ENCODE measurements at places on chromosomes 16 and 17.
A peak's percentile ranks its signal among the peaks of the same experiment; 100 is the strongest.

- DNase-seq: no peak
Measured at GRCh38 chr17:47225436-47225858, 16.3 kb downstream of the MYL4 start.

DNA sequence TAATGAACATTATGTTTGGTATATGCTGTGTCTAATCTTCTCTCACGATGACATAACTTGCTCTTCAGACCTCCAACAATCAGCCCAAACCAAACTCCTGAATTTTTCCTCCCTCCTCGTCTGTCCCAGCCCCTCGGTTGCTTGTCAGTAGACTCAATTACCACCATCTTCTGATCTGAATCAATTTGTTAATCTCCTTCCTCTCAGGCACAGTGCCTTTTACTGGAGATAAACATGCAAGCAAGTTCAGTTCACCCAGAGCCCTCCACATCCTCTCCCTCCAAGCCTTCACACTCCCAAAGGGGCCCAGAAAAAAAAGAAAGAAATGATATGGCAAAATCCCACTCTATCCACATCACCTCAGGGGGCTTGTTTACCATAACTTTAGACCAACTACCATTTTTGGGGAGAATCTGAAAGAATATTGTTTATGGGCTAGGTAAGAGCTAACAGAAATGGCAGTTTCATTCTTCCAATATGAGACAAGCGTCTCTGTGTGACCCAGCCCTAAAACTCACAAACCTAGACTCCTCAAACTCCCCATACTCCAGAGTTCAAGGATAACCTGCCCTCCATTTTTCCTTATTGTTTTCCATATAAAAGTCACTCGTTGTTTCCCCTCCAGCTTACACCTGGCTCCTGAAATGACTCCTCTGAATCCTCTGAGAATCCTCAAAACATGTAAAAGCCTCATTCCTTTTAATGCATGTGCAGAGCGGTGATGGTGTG, 1.5 kb downstream of the TEX2 start:
- no peak for DNase-seq

GRCh38 chr16:47019568-47019967, 46.1 kb upstream of the DNAJA2 start:
- DNase-seq: no peak

- no peak for DNase-seq
Measured at GRCh38 chr17:47693731-47694580, at the start of gene TBKBP1. TBKBP1 (plus strand) TSS chr17:47694161; CDS start chr17:47696113, 1,952 bp downstream.

- DNase-seq: no peak
Measured at GRCh38 chr17:45841883-45842525, 2.7 kb upstream of the SPPL2C start.

- no peak for DNase-seq
Measured at GRCh38 chr16:9904526-9904925, 277.7 kb downstream of the GRIN2A start.

GRCh38 chr16:15055141-15056053, 477 bp downstream of the NTAN1 start:
- DNase-seq: no peak

GRCh38 chr17:10050597-10051101, 145.6 kb upstream of the RCVRN start:
- no peak for DNase-seq

DNA sequence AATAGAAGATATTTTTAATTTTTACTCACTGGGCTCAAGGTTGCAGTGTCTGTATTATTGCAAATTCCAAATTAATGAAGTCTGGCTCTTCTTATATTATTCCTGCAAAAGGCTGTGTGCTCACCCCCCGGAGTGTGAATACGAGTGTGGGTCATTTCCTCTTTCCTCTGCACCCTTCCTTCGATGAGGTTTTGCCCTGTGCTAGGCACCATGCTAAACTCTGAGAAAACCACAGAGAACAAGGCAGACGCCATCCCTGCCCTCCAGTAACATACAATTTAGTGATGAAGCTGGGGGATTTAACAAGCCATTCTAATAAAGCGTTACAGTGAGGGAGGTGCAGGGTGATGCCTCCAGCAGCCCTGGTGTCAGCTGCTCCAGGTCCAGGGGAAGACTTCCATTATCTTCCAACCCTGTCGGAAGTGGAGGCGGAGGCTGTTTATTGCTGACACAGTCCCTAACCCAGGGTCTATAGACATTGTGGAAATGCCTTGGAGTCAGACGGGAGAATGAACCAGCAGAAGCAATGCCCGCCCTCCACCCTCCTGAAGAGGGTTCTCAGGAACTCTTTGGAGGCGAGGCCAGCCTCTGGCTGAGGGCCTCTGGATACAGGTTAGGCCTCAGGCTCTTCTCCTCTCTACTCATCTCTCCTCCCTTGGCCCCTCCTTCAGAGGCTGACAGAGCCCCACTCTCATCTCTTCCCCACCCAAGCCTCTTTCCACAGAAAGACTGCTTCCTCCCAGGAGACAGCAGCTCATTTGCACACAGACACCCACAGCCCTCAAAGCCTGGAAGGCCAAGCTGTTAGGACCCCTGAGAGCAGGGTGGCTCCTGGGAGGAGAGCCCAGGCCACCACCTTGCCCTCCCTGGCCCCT, 2.0 kb upstream of the ACE start:
- DNase-seq: no peak

DNA sequence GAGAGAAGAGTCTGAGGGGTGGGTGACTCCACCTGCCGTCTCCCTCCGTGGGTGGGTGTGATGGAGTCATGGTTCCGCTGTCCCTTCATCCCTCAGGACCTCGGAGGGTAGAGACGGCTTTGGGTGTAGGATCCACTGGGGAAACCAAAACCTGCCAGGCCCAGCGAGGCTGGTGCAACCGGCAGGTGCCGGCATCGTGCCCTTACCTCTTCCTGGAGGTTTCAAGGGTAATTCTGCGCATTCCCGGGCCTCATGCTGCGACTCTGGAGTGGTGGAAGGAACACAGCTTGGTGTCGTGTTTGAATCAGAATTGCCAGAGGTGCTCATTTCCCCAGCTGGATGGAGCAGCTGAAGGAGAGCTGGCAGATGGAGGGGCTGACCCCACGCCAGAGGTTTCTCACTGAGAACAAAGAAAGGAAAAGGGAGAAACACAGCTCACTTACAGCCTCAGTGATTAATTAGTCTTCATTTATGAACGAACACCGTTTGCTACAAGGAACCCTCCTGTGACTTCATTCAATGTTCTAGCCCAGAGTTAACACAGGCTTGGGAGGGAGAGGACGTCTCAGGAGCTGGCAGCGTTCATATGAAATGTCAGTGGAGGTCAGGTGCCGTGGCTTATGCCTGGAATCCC, 16.3 kb upstream of the ATP2A3 start:
- no peak for DNase-seq

GRCh38 chr17:14310101-14310500, 9.2 kb downstream of the HS3ST3B1 start:
- no peak for DNase-seq

DNA sequence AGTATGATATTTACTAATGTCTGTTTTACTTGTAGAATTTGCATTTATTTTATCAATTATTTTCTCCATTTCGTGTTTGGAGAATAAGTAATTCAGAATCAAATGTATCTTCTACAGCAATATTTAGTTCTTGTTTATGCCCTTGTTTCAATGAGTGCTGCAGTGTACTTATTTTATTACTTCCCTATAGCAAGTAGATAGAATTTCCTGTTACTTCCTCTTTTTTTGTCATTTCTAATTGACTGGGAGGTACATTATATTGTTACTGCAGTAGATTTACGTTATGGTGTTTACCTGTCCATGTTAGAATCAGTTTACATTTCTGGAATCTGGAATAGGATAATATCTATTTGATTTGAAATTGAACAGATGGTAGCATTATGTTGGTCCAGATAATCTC, 71.2 kb downstream of the OMG start:
- DNase-seq: no peak

DNA sequence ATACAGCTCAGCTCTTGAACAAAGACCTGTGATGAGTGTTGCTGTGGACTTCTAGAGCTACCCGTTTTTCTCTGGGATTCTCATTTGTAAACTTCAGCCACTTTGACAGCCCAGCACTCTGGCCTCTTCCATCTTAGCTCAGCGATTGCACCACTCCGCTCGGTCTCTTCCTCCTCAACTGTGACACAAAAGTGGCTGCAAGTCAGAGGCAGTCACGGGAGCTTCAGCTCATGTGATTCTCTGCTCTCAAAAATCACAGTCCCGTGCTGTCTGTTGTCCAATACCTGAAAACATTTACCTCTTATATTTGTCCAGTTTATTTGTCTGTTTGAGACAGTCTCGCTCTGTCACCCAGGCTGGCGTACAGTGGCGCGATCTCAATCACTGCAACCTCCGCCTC, 75.7 kb upstream of the DNAH17 start:
- DNase-seq: no peak

- no peak for DNase-seq
Measured at GRCh38 chr16:71289732-71290062, 495 bp upstream of the CMTR2 start.

GRCh38 chr17:43171586-43172487, 823 bp downstream of the NBR1 start:
- DNase-seq: no peak

GRCh38 chr17:35543856-35544255, 6.4 kb upstream of the SLFN12L start:
- DNase-seq: no peak

GRCh38 chr16:68768175-68768574, 31.1 kb downstream of the CDH1 start:
- DNase-seq: no peak

GRCh38 chr16:29820730-29821642, 724 bp downstream of the MVP start:
- DNase-seq: no peak

GRCh38 chr17:37671028-37671823, 28.0 kb upstream of the DDX52 start:
- no peak for DNase-seq

DNA sequence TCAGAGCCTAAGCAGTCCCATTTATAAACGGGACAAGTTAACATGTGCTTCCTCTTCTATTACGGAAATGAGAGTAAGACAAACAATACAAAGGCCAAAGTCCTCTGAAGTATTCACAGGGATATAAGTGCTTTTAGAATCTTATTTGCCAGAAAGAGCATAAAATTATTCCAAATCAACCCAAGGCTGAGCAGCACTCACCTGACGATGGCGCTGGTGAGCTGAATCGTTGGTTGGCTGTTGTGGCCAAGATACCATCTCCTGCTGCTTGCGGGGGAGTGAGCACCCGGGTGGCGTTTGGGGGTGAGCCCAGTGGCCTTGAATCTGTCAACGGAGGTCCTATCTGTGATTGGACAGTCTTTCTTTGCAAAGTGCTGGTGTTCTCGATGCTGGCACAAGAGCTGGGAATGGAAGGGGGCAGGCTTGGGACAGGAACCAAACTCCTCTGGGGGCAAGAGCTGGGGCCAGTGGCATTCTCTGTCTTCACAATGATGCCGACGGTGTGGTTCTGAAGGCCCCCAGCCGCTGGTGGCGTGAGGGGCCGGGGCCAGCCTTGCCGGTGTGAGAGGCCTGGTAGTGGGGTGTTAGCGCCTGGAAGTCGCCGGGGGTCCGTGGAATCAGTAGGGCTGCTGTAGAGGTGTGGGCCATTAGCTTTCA, 9.5 kb upstream of the DHRS13 start:
- no peak for DNase-seq

- DNase-seq: no peak
Measured at GRCh38 chr17:17480593-17481148, 3.9 kb downstream of the MED9 start.

DNA sequence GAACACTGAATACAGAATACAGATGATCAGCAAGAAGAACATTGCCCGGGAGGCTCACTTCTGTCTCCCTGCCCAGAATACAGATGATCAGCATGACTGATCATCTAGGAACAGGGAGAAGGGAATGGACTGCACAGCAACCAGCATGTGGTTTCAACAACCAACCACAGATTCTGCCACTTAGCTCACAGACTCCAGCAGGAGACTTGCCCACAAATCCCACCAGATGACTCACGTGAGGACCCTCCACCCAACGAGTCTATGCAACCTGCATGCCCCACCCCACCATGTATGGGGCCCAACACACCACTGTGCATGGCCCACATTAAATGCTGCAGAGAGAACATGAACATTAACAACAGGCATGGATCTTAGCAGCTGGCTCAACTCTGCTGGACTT, 36.1 kb upstream of the ALOX12 start:
- DNase-seq: no peak

DNA sequence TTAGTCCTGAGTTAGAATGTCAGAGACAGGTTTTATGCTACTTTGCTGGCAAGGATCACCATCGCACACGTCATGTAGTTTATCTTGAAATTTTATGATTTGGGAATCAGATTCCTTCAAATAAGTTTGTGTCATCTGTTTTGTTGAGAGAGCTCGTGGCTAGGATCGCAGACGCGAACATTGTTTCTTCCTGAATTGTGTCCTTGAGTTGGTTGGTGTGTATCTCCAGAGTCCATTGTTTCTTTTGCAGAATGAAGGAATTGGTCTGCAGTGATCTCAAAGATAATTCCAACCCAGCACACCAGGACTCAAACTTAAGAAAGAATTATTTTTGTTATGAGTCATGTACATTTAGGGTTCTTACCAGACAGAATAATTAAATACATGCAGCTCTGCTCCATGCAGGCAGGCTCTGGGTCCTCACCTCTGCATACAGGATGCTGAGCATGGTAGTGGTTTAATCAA, 51.6 kb downstream of the PRKCA start:
- no peak for DNase-seq

DNA sequence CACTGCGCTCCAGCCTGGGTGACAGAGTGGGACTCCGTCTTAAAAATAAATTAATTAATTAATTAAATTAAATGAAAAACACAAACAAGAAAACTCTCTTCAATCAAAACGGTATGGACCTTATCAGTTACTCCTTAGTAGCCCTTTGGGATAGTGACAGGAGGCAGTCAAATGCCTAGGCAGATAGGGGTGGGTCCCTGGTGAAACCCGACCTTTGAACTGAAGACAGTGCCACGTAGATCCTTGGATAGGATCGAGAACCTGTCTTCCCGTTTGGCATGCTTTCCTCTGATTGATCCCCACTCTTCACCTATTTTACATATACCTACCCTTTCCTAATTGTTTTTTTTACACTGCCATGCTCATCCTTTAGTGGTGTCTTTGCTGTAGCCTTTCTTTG, 22.2 kb upstream of the DHRS7B start:
- no peak for DNase-seq

GRCh38 chr17:42422958-42423712, at the start of gene CAVIN1:
CAVIN1 (minus strand) TSS chr17:42423256; CDS start chr17:42423097, 159 bp downstream.
- peak; percentile 49 for DNase-seq

GRCh38 chr16:67419931-67420330, 3.7 kb upstream of the ZDHHC1 start:
- no peak for DNase-seq

GRCh38 chr17:8140065-8141029, 11.9 kb downstream of the PER1 start:
- no peak for DNase-seq

GRCh38 chr17:77405867-77406732, 265.3 kb downstream of the SEC14L1 start:
- DNase-seq: no peak
